IMR-90 (cell line): ENCODE measurements at places on chromosomes 6 and 20. TPM values are rescaled to one million over a fixed set of nuclear protein-coding genes. Genes with fewer than 3 reads are reported as not detected.

The MEI4 gene
- total RNA-seq: not detected in 2 replicates

The ETV7 gene
- total RNA-seq: under 0.01 and 0.18 TPM in 2 replicates

The PHF20 gene
- 22.0 and 30.3 TPM in 2 replicates for total RNA-seq

The SLC35D3 gene
- not detected in 2 replicates for total RNA-seq

The LKAAEAR1 gene
- not detected in 2 replicates for total RNA-seq

The RAET1G gene
- total RNA-seq: 1.3 and 2.2 TPM in 2 replicates

The KLC4 gene
- 9.7 and 10.9 TPM in 2 replicates for total RNA-seq

The MAFB gene
- not detected in 2 replicates for total RNA-seq

The BPIFB2 gene
- not detected in 2 replicates for total RNA-seq

The RNF144B gene
- 2.7 and 2.8 TPM in 2 replicates for total RNA-seq

The BTBD9 gene
- total RNA-seq: 13.9 and 22.0 TPM in 2 replicates

The C6orf120 gene
- 26.7 and 44.2 TPM in 2 replicates for total RNA-seq

The OR2W1 gene
- not detected in 2 replicates for total RNA-seq

- DNase-seq: no peak
These were observed 34.1 kb downstream of the TGM2 start for GRCh38 chr20:38130687-38131587.

- no peak for DNase-seq
These were observed 14.5 kb downstream of the COL11A2 start for GRCh38 chr6:33177552-33178446.

GRCh38 chr6:168828800-168829199, 387.8 kb downstream of the SMOC2 start:
- DNase-seq: no peak

DNA sequence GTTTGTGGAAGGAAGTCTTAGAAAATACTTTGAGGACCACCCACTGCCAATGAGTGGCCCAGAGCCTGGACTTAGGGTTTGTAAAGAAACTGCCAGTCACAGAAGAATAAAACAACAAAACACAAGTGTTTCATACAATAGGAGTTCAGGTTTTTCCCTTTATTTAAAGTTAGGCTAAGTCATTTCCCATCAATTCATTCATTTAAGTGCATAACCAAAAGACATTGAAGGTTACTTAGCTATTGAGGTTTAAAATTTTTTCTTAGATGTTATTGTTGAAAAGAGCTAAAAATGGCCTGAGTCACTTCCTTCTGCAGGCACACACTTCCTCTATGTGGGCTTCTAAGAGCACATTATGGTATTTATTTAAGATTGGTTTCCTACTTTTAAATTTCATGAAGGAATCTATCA, 54.2 kb downstream of the ARMC2 start:
- peak; percentile 52 for DNase-seq

GRCh38 chr6:144776031-144776819, 491.1 kb downstream of the UTRN start:
- no peak for DNase-seq

DNA sequence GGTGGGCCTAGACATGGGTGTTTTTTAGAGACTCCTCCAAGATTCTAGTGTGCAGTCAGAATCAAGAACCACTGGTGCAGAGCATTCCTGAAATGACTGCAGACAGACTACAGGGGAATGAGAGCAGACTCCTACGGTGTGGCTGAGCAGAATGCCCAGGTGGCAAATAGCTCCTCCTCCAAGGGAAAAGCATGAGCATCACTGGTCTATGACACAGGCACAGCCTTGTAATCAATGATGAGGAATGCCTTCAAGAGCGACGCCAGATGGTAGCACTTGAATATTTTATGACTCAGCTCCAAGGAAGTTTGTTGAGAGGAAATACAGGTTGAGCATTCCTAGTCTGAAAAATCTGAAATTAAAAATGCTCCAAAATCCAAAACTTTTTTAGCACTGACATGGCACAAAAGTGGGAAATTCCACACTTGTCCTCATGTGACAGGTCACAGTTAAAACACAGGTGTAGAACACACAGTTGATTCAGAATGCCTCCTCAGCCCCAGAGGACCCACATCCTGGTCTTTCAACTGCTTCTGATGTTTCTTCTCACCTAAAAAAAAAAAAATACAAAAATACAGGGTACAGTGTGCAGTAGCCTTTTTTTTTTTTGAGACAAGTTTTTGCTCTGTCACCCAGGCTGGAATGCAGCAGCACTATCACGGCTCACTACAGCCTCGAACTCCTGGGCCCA, 10.6 kb upstream of the FAM8A1 start:
- DNase-seq: peak; percentile 95

GRCh38 chr20:13659288-13659687, 20.6 kb upstream of the TASP1 start:
- no peak for DNase-seq

DNA sequence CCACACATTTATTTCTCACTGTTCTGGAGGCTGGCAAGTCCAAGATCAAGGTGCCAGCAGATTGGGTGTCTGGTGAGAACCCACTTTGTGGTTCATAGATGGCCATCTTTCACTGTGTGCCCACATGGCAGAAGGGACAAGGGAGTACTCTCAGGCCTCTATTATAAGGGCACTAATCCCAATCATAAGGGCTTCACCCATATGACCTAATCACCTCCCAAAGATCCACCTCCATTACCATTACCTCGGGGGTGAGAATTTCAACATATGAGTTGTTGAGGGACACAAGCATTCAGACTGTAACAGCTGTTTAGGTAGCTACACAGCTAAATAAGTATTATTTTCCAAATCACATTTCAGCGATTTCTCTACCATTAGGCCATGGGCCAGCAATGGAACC, 2.5 kb upstream of the PRND start:
- DNase-seq: no peak

DNA sequence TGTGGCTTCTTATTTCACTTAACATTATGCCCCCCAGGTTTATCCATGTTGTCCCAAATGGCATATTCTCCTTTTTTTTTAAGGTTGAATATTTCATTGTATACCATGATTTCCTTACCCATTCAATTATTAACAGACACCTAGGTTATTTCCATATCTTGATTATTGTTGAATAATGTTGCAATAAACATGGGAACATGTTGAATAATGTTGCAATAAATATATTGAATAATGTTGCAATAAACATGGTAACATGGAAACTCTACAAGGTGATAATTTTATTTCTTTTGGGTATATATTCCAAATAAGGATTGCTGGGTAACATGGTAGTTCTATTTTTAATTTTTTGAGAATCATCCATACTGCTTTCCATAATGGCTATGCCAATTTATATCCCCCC, 648.1 kb downstream of the MMUT start:
- no peak for DNase-seq

- no peak for DNase-seq
These were observed 318.2 kb upstream of the POU3F2 start for GRCh38 chr6:98516206-98516605.

- peak; percentile 13 for DNase-seq
These were observed 432.8 kb downstream of the CDC5L start for GRCh38 chr6:44820321-44820720.

DNA sequence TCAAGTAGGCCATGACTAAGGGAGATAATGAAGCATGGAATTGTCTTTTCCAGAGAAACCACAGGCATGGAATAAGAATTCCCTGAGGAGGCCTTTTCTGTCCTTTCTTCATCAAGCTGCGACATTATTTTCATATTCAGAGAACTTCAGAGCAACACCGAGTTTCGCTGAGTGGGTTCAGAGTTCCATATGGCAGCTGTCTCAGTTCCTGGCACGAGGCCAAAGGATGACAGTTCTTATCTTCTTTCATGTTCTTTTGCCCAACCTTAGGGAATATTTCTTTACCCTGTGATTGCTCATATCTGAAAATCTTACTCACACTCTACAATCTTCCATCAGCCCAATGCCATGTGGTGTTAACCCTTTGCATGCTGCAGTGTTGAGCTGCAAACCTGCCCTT, 135.3 kb upstream of the BMP2 start:
- no peak for DNase-seq

- no peak for DNase-seq
These were observed 280.2 kb downstream of the CDKAL1 start for GRCh38 chr6:20814494-20814893.

DNA sequence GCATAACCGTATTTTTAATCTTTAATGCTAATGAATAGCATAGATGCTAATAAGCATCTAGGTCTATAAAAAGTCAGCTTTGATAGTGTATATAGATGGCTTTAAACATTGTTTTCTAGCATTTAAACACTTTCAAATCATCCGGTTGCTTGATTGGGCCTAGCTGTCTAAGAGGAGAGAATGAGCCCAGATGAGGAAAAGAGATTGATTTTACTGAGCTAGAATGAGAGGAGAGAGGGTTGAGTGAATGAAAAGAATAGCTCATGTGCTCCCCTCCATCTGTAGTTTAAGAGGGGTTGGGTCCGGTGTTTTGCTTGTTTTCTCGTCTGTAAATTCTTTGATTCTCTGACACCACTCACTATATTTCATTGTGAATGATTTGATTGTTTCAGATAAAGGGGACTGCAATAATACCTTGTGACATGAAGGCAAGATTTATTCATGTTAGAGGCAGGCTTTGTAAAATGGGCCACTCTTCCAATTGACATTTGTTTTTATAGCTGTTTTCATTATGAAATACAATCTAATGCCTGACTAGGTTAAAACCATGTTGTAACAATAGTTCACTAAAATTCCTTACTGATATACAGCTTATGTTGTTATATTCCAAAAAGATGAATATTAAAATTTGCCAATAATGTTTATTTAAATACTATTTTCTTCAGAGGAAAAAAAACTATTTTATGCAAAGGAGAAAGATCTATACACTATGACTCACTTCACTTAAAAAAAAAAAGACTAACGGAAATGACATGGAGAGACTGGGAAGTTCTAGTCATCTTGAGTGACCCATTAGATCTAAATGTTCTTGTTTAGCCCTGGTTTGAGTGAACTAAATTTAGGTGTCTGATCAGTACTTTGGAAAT, 3.2 kb downstream of the PTPN1 start:
- DNase-seq: peak; percentile 80

DNA sequence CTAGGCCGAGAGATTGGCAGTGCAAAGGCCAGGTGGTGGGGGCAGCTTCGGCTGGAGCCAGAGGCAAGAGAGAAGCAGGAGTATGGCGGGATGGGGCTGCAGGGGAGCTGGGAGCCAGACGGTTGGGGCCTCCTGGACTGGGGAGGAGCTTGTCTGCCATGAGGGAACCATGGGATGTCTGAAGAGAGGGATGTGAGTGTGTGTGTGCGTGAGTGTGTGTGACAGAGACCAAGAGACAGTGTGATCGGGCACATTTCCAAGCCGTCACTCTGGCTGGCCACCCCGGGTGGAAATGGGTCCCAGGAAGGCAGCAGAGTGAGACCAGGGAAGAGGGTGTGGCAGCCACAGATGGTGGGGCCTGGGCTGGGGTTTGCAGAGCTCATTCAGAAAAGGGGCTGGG, 13.8 kb downstream of the PHACTR3 start:
- no peak for DNase-seq
